ENCODE measurements at places on chromosomes 1 and 21.

- DNase-seq = no peak
These were observed 28.6 kb downstream of the KAZN start for GRCh38 chr1:14626869-14627607.

- no peak for DNase-seq
These were observed 1.8 kb upstream of the MCOLN2 start for GRCh38 chr1:84998642-84999280.

DNA sequence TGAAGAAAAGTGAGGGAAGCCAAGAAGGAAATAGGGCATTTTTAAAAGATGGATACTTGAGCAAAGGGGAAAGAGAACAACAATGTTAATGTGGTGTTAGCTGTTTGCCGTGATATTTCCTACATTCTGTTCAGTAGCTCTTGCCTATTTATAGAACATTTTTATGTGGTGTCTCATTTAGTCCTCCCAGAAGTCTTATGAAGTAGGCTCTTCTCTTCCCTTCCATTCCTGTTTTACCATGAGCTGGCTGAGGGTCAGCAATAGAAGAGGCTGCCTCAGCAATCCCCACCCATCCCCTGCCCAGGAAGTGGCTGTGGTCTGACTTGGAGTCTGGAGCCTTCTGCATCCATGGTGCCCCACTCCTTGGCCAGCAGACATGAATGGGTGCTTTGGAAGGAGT is 60.1 kb downstream of the KIAA0040 start:
- no peak for DNase-seq

GRCh38 chr1:209607102-209607794 is 23.7 kb downstream of the CAMK1G start:
- DNase-seq = no peak

- no peak for DNase-seq
These were observed 27.3 kb downstream of the SIPA1L2 start for GRCh38 chr1:232602622-232603021.

DNA sequence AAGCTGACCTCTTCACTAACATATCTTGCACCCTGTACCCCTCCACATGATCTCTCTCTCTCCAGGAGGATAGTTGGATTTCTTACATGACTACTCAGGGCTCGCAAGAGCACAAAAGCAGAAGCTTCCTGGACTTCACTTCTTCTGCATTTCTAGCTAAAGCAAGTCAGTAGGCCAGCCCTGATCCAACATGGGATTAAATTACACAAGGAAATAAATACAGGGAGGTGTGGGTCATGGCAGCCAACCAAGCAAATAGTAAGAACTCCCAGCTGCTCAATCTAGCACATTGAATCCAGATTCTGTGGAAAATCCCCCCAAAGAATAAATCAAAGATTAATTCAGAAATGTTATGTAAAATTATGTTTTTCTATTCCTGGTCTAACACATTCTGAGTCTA is 33.3 kb downstream of the KLHDC7A start:
- no peak for DNase-seq
